Effector CD8-positive, alpha-beta T cell (primary cell): ENCODE measurements at places on chromosomes 1 and 21.

GRCh38 chr1:177309880-177310279 is 139.1 kb downstream of the BRINP2 start:
- no peak for DNase-seq

DNA sequence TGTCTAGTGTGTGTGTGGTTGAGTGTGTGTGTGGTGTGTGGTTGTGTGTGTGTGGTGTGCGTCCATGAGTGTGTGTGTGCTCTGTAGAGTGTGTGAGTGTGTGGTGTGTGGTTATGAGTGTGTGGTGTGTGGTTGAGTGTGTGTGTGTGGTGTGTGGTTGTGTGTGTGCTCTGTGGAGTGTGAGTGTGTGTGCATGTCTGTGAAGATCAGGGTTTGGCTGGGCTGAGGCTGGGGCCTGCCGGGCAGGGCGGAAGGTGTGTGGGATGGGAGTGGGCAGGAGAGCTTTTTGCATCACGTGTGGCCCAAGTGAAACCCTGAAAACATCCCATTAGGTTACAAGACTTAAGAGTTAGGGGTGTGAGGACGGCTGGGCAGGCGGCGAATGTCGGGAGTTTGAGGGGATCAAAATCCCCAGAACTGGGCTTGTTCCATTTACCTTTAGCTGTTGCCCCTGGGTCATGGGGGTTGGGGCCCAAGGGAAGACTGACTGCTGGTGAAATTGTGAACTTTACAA is 2.9 kb upstream of the FCMR start:
- no peak for DNase-seq

DNA sequence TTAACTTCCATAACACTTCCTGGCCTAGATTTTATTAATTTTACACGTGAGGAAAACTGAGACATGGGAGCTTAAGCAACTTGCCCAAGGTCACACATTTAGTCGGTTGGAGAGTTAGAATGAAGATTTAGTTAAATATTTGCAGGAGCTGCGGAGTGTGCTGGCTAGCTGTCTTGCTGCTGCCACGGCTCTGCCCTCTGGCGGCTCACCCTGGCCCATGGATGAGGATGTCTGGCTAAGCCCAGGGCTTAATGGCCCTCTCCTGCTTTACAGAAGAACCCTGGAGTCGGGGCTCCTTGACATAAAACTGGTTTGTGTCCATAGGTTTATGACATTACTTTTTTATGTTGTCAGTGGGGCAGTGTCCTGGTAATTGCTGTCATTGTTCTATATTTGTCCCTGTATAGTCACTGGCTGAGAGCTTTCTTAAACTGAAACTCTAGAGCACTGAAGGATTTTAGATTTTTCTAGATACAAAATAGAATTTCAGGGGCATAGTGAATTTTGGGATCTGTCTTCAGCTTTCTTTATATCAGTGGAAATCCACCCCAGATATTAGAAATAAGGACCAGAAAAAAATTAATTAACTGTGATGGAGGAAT is 88.9 kb upstream of the WLS start:
- DNase-seq, result no peak

- DNase-seq, result no peak
Observed at GRCh38 chr1:53740621-53741105, 1.7 kb upstream of the GLIS1 start.
